RPMI8226 (cell line): ENCODE measurements at places on chromosomes 3 and 15.

- DNase-seq, result no peak
Observed at GRCh38 chr3:157618886-157619285, 115.7 kb upstream of the VEPH1 start.

DNA sequence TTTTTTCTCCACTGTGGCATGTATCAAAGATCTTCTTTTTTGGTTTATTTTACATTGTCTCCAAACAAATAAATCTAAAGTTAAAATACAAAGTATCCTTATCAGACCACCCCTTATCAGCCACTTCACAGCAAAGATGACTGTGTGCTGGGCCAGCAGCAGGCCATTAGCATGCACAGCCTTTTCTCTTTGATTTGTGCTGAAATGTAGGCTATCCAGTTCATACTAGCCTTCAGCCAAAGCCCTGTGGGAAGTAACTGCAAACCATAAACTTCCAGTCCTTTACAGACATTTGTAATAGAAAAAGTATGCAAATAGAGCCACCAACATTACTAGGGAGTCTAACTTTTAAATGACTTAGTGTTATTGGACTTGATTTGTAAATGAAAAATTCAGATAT lies 816.3 kb downstream of the FHIT start:
- no peak for DNase-seq

DNA sequence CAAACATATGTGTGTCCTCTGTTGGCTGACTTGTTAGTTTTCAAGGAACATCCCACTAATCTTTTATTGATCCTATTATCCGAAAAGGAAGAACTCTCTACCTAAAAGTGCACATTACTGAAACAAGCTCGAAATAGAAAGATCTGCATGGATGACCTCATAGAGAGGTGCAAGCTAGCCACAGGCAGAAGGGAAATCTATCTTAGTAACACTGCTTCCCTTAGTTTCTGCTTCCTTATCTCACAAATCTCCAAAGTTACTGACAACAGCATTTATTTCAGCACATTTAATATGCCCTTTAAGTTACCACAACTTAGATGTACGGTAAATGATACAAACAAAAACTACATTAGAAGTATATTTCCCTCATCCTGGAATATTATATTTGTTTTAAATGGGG lies 285.1 kb upstream of the CCDC54 start:
- DNase-seq, result no peak

DNA sequence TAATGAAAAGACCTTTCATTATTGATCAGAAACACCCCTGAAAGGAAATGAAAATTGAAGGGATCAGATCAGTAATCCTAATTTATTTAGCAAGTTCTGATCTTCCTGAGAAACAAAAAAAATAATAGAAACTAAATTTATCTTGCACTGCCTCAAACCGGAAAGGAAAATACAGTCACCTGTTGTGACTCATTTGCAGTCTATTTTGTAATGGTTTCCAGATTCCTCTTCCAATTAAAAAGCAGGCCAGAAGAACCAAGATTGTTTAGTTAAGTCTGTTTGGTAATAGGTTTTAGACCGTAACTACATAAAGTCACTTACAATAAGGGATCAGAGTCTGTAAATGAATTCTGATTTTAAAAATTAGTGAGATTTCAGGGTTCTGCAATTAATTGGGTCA lies 49.7 kb upstream of the ATOSA start:
- no peak for DNase-seq

DNA sequence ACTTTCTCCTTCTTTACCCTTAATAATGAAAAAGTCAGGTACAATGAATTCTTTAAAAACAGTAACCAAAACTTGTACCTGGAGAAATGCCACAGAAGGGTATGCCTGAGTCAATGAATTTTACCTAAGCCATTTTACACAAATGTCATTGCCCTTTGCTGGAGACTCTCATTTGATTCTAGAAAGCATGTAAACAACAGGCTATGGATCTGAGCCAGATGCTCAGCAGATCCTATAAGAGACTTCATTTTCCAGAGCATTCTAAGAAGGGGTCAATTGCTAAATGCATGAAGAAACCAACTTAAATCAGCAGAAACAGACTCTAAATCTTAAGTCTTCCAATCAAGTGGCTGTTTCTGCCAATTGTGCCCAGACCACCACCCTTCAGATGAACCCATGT lies 83.8 kb upstream of the GALNT15 start:
- no peak for DNase-seq
